Panc1 (cell line): ENCODE measurements at places on chromosomes 5 and 9. TPM values are rescaled to one million over a fixed set of nuclear protein-coding genes. Genes with fewer than 3 reads are reported as not detected.

DNA sequence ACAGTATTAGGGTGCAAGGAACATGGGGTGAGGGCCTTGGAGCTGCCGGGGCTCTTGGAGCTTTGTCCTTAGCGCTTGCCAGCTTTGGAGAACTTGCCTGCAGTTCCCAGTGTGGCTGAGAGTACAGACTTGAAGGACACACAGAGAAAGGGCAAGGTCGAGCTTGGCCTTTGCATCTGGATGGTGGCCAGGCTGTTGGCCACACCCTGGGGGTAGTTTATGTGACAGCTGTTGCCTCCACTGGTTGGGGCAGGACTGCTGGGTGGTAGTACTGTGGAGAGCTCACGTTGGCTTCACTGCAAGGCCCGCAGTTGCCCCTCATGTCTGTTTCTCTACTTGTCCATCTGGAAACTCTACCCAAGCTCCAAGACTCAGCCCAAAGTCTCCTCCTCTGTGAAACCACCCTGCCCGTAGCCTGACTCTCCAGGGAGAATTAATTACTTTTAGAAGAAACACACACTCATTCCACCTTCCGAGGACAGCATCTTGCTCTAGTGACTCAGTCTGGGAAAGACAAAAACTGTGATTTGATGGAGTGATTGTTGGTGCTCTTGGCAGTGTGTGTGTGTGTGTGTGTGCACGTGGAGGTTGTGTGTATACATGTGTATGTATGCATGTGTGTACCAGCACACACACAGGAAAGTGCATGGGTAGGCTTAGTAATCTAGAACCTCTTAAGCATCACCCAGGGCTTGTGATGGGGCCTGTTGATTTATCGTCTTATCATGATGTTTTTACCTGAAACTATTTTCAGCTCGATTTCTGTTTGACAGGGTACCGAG lies 57.8 kb downstream of the TENT4A start:
- no peak for DNase-seq

- DNase-seq, result no peak
Measured at GRCh38 chr9:70954126-70954525, 167.3 kb downstream of the TRPM3 start.

DNA sequence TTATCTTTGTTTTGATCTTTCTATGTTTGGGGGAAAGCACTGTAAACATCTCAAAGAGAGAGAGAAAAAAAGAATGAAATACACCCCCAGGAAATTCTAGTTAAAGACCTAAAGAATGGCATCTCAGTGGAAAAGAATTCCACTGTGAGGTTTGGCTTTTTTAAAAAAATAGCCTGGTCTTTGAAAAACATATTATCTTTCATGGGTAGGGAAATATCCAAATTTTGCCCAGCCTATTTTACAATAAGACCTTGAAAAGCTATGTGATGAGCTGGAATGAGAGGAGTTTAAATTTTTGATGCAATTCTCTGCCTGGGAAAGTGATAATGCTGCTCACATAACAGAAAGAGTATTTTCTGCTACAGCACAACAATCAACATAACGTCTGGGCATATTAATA lies 348.1 kb upstream of the WWC1 start:
- no peak for DNase-seq

DNA sequence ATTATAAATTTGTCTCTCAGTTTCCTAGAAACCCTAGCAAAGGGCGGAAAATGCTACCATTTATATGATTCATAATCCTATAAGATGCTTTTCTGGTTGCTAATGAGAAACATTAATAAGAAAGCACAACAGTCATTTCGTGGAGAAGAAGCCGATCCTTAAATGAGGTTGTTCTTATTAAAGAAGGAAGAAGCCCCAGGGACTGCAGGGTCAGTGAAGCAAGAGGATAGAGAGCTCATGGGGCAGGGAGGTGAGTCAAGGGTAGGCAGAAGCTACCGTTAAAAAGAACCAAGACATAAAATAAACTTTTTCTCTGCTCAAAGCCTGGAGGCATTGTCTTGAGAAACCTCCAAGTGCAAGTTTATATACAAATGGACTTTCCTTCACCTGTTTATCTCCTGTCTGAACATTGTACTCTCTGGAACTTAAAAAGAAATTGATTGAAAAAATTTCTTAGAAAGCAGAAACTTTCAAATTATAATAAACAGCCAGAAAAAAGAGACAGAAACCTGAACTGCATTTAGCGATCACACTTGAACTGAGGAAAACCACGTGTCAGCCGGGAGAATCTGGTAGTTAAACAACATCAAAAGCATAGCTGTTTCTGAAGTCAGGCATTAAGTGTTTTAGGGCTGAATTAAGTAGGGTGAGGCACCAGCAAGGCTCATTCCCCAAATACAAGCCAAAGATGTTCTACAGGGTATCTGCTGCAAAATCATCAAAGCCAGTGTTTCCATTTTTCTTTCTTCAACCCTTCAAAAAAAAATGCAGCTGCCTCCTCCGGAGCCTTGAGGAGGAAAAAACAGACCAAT lies 21.9 kb downstream of the HTR4 start:
- DNase-seq, result no peak

IFNK gene
- not detected for total RNA-seq
